Right kidney (tissue), 9 donors: ENCODE measurements at places on chromosomes 11 and 22.

- DNase-seq, result no peak
Measured at GRCh38 chr11:80388130-80388529, 947.3 kb upstream of the TENM4 start.

DNA sequence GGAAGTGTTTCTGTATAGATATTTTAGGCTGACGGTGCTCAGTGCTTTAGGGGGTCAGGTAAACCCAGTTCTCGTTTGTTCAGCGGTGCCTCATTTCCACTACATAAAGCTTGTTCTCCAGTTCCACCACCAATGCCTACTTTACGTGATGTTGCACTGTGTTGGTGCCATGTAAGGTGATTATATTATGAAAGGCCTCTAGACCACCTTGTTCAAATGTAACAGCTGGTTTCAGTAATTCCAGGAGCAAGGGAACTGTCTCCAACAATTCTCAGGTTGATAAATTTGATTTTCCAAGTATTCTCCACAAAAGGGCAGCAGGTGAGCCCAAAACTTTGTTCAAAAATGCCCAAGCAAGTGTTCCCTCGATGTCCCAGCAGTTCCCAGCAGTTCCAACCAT lies 83.7 kb upstream of the SEPTIN5 start:
- no peak for DNase-seq

- no peak for DNase-seq
Measured at GRCh38 chr11:57203359-57203758, 21.6 kb downstream of the LRRC55 start.

GRCh38 chr11:48029681-48030290 lies 49.4 kb downstream of the PTPRJ start:
- no peak for DNase-seq

- DNase-seq, result no peak
Measured at GRCh38 chr11:75349521-75350116, 1.8 kb downstream of the ARRB1 start.

DNA sequence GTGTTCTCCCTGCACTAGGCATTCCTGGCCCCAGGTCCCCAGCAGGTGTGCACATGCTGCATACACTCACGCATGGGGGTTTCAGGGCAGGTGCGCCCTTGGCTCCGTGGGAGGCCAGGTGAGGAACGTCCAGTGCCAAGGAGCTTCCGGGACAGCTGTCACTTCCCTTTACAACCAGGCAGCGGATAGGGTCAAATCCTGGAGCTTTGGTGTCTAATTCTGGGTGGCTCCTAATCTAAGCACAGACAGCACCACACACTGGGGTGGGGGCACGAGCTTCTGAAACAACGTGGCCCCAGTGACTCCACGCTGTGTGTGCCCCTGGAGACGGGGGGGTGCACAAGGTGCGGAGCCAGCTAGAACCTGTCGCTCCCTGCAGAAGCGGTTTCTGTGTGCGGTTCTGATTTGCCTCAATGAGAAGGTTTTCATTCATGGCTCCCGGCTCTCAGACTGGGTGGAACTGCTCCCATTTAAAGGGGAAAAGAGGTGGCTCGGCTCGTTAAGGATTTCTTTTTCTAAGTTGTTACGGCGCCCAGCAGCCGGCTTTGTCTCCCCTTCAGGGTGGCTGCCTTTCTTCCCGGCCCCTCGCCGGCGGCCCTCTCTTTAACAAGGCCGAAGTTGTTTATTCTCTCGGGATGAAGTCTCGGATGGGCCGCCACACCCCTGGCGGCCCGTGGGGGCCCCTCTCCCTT lies 5.0 kb downstream of the CCND1 start:
- DNase-seq, result no peak

GRCh38 chr11:67613960-67614715 lies 7.4 kb downstream of the NDUFV1 start:
- DNase-seq, result peak; percentile 59

DNA sequence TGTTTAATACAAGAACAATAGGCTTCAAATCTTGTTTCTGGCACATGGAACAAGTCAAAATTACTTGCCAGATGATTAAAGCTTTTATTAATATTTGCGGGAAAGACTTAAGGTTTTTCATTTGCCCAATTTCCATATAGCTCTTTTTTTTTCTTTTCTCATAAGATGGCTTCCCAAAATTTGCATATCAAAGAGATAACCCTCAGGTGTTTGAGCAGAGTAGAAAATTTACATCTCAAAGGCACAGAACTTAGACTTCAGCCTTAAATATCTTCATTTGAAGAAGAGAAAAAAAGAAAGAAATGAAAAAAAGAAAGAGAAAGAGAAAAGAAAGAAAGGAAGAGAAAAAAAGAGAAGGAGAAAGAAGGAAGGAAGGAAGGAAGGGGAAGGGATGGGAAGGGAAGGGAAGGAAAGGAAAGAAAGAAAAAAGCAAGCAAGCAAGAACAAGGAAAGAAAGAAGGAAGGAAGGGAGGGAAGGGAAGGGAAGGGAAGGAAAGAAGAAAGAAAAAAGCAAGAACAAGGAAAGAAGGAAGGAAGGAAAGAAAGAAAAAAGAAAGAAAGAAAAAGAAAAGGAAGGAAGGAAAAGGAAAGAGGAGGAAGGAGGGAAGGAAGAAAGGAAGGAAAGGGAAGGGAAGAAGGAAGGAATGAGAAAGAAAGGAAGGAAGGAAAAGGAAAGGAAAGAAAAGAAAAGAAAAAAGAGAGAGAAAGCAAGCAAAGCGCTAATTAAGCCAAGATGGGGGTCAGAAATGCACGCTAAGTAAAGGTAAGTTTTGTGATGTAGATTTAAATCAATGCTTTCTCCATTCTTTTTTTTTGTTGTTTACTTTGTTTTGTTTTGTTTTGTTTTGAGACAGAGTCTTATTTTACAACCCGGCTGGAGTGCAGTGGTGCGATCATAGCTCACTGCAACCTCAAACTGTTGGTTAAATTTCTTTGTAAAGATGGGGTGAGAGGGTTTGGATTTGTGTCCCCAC lies 20.2 kb upstream of the IFITM3 start:
- no peak for DNase-seq

- no peak for DNase-seq
Measured at GRCh38 chr11:115126092-115126491, 378.1 kb downstream of the CADM1 start.

DNA sequence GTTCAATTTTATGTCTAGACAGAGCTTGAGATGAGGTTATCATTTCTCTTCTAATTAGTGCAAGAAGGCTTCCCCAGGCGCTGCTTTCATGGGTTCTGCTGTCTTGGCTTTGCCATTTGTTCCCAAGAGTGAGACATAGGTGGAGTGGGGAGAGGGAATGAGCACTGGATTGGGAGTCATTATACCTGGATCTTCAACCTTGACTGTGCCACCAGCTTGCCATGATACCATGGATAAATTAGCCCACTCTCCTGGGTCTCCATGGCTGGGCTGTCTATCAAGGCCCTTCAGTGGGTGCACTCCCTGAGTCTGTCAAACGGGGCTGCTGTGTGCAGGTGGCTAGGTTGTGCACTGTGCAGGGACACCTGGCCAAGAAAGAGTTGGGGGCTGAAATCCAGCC lies 15.6 kb upstream of the NECTIN1 start:
- no peak for DNase-seq

GRCh38 chr11:72705442-72706365 lies 31.5 kb upstream of the PDE2A start:
- no peak for DNase-seq

GRCh38 chr11:71239581-71239980 lies 12.8 kb downstream of the SHANK2 start:
- no peak for DNase-seq

GRCh38 chr11:104370478-104370877 lies 206.5 kb upstream of the PDGFD start:
- DNase-seq, result no peak

DNA sequence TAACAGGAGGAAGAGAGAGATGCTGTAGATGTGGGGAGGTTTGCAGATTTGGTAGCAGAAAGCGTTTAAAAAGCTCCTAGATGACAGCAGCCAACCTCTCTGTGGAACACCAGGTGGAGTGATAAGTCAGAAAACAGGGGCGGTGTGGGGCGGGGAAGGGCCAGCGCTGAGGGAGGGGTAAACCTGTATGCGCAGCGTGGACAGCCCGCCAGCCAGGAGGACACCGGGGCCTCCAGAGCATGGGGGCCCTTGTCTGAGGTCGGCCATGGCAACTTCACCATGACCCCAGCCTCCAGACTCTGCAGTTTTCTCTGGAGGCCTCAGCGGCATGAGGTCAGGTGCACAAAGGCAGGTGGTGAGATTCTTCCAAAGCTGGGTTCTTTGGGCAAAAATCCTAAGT lies 423.7 kb downstream of the BRD1 start:
- no peak for DNase-seq

DNA sequence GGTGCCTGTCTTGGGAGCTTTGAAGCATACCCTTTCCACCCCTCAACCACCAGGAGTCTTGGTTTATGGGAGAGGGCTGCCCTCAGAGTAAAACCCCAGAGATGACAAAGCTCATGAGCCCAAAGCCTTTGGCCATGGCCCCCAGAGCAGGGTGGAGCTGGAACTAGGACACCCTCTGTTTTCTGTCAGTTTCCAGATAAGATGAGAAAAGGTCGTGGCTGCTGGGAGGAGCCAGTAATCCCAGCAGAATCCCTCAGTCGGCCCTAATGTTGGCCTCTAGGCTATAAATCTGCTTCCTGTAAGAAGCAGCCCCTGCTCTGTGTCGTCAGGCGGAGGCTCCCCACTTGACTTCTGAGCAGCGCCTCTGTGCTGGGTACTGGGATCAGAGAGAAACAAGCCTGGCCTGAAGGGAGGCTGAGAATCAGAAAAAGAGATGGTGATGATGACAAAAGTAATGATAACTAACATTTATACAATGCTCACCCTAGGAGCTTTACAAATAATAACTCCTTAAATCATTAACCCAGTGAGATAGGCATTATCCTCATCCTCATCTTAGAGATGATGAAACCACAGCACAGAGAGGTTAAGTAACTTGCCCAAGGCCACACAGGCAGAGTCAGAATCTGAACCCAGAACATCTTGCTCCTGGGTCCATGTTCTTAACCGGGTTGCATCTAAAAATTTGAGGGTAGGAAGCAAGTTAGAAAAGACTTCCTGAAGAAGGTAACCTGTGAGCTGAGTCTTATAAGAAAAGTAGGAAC lies 471.4 kb downstream of the SOX6 start:
- no peak for DNase-seq

DNA sequence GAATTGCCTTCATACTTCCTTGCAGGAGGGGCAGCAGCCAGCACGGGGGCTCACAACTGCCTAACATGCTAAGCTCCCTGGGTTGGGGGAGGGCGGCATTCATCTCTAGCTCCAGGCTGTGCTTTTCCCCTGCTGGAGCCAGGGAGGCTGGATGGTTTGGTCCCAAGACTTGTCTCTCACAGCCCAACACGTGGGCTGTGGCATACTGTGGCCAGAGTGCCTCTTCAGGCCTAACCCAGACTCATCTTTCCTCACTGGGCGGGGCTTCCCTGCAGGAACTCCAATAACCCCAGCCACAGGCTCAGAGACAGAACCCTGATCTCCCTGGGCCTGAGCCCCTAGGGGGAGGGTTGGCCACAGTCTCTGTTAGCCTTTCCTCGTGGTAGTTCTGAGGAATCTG lies 121.9 kb upstream of the PLET1 start:
- DNase-seq, result no peak

- no peak for DNase-seq
Measured at GRCh38 chr11:94641167-94641761, 74.1 kb downstream of the PIWIL4 start.

GRCh38 chr22:49575703-49576081 lies 252.0 kb downstream of the BRD1 start:
- DNase-seq, result no peak

DNA sequence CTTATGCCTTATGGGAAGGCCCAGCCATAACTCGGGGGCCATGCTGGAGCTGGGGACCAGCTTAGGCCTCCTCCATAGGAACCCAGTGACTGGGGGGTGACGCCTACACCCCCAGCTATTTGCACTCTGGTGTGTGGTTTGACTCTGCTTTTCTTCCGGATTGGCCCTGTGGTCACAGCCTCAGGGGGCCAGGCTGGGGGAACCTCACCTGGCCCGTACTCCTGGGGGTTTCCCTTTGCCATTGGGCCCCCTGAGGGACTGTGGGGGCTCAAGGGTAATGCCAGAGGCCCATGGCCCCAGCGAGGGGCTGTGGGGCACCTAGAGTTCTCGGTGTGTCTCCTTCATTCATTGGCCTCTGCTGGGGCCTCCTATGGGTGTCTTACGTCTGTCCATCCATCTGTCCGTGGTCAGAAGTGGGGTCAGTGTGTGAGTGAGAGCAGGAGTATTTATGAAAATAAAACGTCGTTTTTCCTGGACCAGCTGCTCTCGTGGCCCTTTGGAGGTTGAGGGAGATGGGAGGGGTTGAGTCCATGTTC lies 6.3 kb upstream of the SH3BP1 start:
- peak; percentile 41 for DNase-seq

- DNase-seq, result peak; percentile 71
Measured at GRCh38 chr11:78420255-78420764, 2.7 kb upstream of the GAB2 start.

DNA sequence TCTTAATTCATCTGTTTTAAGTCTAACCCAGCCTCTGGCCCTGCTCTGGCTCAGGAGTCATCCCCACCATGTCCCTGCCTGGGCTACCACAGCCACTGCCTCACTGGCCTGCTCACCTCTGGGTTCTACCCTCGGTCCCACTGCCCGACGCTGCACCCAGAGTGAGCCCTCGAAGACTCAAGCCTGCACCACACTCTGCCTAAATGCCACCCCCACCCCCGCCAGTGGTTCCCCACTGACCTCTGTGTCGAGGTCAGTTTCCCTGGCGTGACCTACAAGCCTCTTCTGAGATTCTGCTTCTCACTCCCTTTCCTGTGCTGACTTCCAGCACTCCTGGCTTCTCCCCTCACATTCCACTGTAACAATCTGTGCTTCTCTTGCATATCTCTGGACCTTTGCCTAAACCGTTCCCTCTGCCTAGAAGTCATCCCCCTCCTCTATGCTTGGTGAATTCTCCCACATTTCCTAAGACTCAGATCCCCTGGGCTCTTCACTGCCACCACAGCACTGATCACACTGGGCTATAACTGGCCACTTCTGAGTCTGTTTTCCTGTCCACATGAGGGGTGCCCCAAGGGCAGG lies 12.5 kb upstream of the PDE2A start:
- no peak for DNase-seq

GRCh38 chr11:43941257-43941994 lies 1.0 kb upstream of the C11orf96 start:
- DNase-seq, result no peak

DNA sequence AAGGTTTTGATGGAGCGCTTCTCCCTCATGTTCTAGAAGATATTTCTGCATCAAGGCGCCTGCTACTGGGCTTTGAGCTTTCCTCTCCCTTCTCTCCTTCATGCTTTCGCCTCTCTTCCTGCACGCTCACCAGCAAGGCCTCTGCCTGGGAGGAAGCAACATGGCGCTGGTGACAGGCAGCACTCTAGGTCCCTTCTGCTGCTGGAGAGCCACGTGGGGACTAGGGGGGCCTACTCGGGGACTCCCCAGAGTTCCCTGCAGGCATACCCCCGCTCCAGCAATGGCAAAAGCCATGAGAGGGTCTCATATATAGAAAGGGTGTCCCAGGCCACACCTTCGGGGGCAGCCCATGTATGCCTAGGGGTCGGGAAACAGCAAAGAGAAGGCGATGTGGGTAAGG lies 49.7 kb downstream of the GRIK4 start:
- no peak for DNase-seq
